Fibroblast of skin of left biceps (primary cell): ENCODE measurements at places on chromosomes 4 and X.

- no peak for DNase-seq
These were observed 23.3 kb downstream of the HAND2 start for GRCh38 chr4:173506597-173507211.

DNA sequence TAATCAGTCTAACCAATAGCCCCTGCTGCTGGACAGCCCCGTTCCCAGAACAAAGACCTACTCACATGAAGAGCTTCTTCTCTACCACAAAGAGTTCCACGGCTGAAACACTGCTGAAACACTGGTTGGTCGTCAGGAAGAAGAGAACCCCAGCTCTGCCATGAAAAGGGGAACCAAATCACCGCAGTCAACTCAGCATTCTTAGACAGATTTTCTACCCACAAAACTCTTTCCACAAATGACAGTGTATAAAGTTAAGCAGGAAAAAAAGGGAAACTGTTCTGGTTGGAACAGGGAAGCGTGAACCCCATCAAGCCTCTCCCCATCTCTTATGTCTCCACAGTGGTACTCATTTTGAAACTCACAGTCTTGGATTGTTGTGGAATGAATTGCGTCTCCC is 57.3 kb downstream of the ABCG2 start:
- no peak for DNase-seq

DNA sequence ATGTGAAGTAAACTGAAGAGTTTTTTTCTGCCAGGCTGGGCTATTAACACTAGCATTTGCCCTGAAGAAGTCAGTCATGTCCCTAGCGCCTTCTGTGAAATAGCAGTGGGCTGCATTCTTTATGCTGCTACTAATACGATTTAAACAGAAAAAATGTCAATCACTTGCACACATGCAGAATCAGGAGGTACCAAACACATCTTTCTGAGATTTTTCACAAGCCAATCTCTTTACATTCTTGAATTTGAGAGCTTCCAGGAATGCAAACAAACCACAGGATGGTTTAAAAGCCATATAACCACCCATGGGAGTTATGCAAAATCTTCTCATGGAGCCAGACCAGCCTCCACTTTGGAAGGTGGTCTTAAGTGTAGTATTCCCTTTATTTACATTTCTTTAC is 220.1 kb downstream of the IQCM start:
- no peak for DNase-seq

DNA sequence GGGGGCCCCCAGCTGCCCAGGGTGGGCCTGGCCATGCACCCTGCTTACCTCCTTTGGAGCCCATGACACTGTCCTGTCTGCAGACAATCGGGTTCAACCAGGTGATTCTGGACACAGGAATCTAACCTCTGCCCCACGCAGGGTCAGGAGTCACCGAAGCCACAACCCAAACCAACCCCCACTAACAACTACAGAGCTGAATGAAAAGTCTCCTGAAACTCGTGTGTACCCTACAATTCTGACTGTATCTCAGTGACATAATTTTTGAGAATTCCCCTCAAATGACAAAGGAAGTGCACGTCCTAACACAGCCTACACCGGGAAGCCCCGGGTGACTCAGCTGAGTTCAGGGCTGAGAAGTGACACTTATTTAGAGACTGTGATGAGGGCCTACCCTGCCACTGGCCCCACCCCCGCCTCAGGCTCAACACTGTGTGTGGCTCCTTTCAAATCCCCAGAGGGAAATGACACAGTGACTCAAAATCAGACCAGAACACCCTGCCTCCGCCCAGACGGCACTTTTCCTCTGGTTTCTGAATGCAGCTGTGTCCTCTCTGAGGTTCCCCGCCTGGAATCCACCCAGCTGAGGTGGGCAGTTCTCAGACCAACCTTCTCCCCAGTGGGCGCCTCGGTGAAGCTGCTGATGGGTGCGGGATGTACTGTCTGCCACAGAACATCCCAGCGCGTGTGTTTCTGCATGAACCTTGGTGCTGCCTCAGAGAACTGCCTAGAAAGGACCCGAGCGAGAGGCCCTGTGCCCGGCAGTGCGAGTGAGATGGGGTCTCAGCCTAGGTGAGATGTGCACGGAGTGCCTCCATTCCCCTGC is 9.9 kb downstream of the TNIP2 start:
- DNase-seq = no peak

DNA sequence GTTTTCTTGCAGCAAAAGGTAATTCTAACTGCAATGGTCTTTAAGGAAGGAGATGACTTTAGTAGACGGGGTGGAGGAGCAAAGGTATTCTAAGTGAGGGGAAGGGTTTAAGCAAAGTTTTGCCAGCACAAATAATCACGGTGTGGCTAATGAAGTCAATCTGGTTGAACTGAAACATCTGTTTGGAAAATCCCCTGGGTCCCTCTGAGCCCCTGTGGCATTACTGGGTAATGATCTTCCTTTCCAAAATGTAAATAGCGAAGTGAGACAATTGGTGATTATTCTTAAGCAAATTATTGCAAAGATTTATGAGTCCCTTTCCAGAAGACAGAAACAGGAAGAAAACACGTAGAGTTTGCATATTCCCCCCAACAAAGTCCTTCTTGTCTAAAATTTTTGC is 47.2 kb downstream of the FGFBP1 start:
- no peak for DNase-seq

DNA sequence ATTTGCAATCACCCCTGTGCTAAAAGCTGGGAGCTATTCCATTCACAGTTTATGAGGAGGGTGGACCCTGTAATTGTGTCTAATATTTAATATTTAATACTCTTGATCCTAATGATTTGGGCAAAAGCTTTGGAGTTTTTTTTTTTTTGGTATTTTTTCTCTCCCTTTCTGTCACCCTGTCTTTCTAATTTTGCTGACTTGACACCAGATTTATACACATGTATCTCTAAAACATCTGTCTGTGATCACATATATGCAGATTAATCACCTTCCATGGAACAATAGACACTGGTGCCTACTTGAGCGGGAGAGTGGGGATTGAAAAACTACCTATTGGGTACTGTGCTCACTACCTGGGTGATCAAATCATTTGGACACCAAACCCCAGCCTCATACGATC is 18.7 kb upstream of the ANTXR2 start:
- DNase-seq = no peak

DNA sequence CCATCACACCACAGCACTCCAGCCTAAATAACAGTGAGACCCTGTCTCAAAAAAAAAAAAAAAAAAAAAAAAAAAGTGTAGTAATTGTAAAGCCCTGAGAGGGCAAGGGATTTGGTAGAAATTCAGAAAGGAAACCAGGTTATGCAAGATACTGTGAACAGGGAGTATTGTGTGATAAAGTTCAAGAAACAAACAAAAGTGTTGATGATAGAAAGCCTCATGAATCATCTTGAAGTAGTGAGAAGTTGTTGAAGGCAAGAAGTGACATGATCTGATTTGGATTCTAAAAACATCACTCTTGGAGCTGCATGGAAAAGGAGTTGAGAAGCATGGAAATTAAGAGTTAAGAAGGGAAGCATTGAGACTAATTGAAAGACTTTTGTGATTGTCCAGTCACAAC is 102.2 kb downstream of the RAP1GDS1 start:
- DNase-seq = no peak

- peak; percentile 54 for DNase-seq
These were observed 22.6 kb downstream of the SLC25A4 start for GRCh38 chr4:185165605-185166063.

DNA sequence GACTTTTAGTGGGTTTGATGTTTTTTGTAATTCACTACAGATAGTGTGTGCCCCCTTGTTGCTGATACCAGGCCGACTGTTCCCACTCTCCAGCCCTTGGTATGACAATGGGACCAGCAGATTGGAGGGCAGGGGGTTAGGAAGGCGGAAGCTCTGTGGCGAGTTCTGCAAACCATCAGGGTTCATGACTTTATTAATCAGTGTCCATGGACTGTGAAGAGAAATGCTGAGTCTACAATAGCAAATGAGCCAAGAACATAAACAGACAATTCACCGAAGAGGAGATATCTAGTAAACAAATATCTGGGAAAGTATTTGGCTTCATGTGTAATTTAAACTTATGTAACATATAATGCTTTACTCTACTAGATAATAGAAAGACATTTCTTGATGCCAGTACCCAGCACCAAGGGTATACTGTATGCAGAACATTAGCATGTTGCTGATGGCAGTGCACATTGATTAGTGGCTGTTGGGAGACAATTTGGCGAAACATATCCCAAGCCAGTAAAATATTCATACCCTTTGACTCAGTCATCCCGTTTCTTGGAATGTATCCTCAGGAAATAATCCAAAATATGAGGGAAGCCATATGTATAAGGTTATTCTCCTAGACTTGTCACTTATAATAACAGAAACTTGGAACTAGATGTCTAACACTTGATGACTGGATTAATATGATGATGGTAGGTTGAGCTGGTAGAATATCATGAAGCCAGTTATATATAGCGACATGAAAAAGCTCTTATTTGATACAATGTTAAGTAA is 169.4 kb downstream of the PTTG2 start:
- no peak for DNase-seq

GRCh38 chr4:16717266-16717970 is 181.0 kb downstream of the LDB2 start:
- DNase-seq = no peak

- no peak for DNase-seq
These were observed 37.0 kb upstream of the HERC5 start for GRCh38 chr4:88419874-88420273.

GRCh38 chrX:49172280-49172780 is 632 bp downstream of the PLP2 start:
- DNase-seq = no peak

- peak; percentile 45 for DNase-seq
These were observed 57.2 kb downstream of the FBXW7 start for GRCh38 chr4:152478461-152479237.

- DNase-seq = no peak
These were observed 404.5 kb downstream of the GRXCR1 start for GRCh38 chr4:43296946-43297528.
